ENCODE measurements at places on chromosomes 7 and 10.

DNA sequence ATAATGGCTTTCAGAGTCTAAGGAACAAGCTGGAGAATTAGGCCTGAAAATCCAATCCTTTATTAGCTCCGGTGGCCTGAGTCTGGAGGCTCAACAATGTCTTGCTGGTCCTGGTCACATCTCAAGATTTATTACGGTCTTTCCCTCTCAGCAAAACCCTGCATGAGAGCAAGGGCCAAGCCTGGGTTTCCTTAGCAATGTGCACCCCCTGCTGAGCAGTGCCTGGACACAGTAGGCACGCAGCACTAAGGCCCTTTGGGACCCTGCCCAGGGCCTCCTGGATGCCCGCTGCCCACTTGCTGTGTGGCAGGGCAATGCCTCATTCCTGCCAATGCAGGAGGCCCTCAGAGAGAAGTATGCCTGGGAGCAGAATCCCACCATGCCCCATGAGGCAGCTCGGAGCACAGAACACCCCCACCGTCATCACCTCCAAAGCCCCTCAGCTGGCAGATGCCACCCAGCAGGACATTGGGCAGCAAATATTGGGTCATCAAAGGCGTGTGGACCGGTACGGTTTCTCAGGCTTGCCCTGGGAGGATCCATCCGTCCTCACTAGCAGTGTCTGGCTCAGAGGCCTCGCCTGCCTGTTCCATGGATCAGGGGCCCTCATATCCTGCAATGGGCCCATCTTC lies 156.4 kb downstream of the OAT start:
- DNase-seq: no peak

DNA sequence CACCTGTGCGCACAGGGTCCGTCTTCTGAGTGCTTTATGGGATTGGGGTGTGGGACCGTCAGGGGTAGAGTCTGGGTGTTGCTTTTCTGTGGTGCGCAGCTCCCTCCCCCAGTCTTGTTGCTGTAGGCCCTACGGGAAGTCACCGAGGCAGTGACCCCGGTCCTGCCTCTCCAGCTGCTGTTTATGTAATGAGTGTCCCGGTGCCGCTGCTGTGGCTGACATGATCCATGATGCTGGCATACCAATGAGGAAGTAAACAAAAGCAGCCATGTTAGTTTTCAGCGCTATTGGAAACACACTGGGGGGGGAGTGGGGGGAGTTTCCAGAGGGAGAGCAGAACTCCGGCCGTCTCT lies 1.1 kb downstream of the TRIM8 start:
- peak; percentile 86 for DNase-seq

DNA sequence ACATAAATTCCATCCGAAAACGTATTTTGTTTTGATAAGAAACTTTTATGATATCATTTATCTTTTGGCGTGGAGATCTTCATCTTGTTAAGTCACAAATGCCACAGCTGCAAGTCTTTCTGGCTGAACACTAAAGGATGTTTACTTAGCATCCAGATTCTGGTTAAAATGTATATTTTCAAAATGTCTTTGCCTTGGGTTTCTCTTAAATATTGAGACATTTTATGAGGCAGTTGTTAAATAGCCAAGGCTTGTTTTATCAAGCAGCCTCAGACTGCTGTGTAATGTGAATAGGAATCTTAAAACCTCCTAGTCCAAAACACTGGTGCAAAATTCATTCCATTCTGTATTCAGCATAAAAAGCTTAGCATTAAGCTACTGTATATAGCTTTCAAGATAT lies 136.3 kb upstream of the FZD1 start:
- no peak for DNase-seq

DNA sequence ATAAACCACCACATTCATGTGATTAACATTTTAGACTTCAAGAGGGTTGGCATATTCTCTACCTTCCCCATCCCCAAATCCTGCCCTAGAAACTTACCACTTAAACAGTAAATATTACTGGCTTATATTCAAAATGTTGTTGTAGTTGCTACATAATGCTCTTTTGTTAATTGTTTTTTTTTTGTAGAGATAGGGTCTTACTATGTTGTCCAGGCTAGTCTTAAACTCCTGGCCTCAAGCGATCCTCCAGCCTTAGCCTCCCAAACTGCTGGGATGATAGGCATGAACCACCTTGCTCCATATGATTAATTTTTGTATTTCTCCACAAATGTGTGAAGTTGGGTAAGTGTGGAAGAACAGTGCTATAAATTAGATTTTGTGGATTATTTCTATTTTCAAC lies 6.5 kb downstream of the PDK4 start:
- DNase-seq: no peak

- DNase-seq: no peak
These were observed 12.9 kb downstream of the MMRN2 start for GRCh38 chr10:86944471-86944870.

DNA sequence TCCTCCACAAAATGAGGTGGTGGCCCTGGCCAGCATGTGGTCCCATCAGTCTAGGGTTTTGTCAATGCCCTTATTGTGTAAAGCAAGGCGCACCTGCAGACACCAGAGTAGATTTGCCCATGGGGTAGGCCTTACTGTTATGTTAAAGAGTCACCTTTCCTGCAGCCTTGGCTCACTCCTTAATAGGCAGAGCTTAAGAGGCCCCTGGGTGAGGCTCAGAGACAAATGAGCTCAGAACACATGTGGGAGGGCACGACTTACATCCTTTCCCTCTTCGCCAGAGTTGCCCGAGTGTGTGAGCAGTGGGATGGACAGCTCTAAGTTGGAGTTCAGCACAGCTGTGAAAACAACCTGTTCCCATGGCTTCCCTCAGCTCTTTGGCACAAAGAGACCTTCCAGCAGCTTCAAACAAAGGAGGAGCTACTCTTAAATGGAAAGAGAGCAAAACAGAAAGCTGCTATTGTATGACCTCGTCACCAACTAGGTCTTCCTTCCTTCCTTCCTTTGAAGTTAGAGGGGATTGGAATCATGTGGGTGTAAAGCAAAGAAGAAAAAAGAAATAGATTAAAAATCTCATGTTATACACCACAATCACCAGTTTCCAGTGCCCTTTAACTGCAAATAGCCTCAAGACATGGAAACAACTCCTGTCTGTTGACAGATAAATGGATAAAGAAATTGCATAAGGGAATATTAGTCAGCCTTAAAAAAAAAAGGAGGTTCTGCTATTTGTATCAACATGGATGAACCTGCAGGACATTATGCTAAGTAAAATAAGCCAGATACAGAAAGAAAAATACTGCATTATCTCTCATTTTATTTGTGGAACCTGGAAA lies 11.9 kb upstream of the XPNPEP1 start:
- DNase-seq: no peak

DNA sequence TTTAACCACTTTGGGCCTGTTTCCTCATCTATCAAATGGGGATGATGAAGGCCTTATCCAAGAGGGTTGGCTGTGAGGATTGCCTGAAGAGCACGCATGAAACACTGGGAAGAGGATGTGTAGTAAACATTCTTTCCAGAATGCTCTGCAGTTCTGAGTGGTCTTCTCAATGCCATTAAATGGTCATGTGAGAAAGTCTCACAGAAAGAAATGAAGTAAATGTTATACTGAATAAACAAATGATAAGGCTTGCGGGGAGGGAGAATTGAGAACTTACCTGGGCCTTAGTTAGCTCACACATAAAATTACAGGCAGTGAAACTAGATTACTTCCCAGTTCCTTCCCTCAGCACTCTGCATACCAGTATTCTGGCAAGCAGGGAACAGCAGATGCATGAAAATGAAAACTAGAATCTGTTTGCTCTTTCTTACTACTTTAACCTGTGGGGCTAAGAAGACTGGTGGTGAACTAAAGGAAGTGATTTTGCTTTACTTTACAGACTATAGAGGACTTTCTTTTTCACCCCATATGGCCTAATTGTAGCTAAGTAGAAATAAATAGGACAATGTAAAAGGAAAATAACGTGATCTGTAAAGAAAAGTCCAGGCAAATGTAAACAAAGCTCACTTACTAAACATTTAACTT lies 135.3 kb upstream of the CCDC6 start:
- no peak for DNase-seq

DNA sequence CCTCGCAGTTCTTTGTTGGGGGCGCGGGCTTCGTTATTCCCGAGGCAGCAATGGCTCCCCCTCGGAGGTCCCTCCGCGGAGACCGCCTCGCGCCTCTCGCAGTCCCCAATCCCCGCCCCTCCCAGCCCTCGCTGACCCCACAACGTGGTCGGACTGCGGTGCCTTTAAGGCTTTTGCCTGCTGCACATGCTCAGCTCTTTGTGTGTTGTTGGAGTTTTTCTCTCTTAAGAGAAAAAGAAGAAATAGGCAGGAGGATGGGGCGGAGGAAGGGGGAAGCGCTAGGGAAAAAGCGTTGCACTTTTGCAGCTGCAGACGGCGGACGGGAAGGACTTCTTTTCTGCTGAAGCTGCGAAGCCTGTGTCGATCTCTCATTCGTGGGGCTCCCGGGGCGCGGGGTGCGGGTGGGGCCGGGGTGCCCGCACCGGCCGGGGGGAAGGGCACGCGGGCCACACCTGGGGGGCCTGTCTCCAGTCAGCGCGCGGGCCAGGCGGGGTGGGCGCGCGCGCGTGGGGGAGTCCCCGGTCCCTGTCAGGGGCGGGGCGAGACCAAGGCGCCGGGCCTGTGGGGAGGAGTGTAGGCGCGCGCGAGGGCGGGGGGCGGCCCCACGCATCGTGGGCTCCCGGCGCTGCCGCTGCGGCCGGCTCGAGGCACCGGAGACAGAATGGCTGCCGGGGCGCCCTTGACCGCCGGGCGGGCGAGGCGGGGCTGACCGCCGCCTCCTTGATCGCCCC lies 445 bp upstream of the ATRNL1 start:
- peak; percentile 31 for DNase-seq

GRCh38 chr7:99628471-99629465 lies 12.0 kb downstream of the ZSCAN25 start:
- DNase-seq: no peak

DNA sequence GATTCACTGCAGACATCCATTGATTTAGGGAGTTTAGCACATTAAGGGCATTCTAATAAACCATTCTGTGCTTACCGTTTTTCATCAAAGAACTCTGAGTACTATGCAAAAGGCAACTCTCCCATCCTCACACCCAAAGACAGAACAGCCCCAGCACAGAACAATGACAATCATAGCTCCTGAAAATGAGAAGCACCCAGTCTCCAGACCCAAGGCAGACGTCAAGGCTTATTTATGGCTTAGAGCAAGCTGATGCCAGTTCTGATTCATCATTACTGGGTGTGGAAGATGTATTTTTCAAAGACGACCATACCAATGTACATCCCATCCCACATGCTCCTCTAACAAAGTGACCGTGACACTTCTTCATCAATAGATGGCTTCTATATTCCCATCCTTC lies 67.6 kb downstream of the OSBPL3 start:
- DNase-seq: no peak

DNA sequence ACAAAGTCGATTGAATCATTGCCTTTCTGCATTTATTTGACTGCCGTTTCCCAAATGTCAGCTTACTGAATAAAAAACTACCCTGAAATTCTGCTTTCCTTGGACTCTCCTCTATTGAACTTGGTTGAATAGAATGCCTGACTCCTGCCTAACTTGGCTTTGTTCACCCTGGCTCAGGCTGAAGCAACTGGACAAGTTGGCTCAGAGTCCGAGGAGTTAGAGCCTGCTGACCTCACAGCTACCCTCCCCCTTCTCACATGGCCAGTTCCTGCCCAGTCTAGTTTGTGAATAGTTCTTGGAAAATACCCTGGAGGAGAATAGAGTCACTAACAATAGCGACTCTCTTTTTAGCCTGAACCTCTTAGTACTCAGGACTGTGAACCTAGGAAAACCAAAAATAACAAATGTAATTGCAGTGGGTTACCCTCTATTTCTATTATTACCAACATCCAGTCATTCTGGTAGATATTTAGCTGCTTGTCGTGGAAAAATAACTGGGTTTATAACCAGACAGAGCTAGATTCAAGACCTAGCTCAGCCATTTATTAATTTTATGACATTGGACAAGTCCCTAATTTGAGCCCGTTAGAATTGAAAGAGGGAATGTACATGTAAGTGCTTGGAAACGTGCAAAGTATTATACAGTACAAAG lies 17.3 kb upstream of the NRBF2 start:
- no peak for DNase-seq

GRCh38 chr10:29048506-29048905 lies 240.4 kb upstream of the LYZL1 start:
- no peak for DNase-seq

- DNase-seq: no peak
These were observed 57.2 kb downstream of the MRC1 start for GRCh38 chr10:17866346-17866745.

- DNase-seq: no peak
These were observed 18.8 kb upstream of the GARS1 start for GRCh38 chr7:30575910-30576309.

- no peak for DNase-seq
These were observed 165.3 kb downstream of the USP6NL start for GRCh38 chr10:11446133-11446532.

GRCh38 chr7:33933611-33934281 lies 28.4 kb downstream of the BMPER start:
- DNase-seq: no peak

DNA sequence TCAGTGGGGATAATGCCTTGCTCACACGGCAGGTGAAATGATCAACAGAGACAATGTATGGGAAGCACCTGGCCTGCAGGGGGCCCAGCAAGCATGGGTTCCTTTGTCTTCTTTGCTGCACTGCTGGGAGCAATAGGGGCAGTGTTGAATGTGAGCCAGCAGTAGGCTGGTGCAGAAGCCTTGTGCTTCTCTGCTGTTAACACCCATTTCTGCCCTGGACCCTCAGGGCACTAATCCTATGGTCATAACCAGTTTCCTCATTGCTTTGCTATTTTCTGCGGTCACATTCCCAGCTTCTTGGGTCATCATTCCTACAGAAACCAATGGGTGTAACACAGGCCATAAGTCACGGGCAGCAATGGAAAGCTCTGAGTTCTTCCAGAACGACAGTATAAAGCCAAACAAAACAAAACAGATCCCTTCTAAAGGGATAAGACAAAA lies 10.9 kb upstream of the LGI1 start:
- DNase-seq: no peak

DNA sequence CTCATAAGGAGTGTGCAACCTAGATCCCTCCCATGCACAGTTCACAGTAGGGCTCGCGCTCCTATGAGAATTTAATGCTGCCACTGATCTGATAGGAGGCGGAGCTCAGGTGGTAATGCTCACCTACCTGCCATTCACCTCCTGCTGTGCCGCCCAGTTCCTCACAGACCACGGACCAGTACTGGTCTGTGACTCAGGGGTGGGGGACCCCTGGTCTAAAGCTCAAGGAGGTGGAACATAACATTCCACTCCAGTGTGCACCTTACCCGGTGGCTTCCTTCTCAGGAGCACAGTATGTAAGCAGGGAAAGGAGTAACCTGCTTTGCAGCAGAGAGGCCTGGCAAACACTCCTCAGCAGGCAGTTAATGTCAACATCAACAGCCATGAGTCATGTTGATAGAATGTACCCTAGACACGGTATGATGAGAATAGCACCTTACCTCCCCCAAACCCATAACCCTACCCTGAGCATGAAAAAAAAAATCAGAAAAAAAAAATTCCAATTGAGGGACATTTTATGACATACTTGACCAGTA lies 273.5 kb downstream of the FGFR2 start:
- DNase-seq: no peak

GRCh38 chr10:125557311-125557710 lies 125.7 kb downstream of the TEX36 start:
- no peak for DNase-seq

GRCh38 chr7:776992-777727 lies 50.1 kb upstream of the PRKAR1B start:
- no peak for DNase-seq

GRCh38 chr10:77494327-77494726 lies 143.3 kb downstream of the KCNMA1 start:
- no peak for DNase-seq

Data from erythroblast (primary cell).